ENCODE measurements at places on chromosomes 1 and 21.

DNA sequence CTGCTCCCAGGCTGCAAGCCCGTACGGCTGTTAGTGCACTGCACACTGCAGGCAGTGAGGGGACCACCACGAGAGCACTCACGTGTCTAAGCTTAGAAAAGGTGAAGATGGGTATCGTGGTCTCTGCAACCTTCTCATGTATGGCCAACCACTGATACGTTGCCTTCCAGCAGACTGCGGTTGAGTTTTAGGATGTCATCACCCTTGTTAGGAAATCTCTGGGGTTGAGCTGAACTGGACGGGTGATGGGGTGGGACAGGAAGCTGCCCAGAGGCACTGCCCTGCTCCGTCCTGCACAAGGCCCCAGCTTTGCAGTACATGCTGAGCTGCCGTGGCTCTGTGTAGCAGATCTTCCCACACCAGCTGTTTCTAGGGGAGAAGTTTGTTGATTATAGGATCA, 43.3 kb downstream of the FAAP20 start:
- no peak for DNase-seq

GRCh38 chr1:71809085-71809484, 473.3 kb downstream of the NEGR1 start:
- no peak for DNase-seq

DNA sequence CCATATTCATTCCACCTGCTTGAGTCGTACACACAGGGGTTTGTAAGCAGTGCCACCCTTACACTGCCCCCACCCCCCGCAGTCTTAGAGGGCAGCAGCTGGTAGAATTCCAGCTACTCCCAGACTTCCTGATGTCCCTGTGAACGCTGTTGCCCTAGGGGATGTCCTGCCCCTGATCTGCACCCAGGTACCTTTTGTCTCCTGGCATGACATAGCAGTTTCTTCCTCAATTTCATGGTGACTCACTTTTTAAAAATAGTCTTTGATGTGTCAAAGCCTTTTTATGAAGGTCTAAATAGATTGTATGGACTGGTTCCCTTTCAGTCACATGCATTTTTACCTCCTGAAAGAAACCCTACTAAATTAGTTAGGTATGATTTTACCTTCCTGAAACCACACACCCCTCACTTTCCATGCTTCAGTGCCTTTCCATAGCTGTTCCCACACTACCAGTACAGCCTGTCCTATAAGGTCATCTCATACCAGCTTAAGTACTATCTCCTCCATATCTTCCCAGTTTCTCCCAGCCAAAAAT, 76.4 kb downstream of the ST3GAL3 start:
- no peak for DNase-seq

DNA sequence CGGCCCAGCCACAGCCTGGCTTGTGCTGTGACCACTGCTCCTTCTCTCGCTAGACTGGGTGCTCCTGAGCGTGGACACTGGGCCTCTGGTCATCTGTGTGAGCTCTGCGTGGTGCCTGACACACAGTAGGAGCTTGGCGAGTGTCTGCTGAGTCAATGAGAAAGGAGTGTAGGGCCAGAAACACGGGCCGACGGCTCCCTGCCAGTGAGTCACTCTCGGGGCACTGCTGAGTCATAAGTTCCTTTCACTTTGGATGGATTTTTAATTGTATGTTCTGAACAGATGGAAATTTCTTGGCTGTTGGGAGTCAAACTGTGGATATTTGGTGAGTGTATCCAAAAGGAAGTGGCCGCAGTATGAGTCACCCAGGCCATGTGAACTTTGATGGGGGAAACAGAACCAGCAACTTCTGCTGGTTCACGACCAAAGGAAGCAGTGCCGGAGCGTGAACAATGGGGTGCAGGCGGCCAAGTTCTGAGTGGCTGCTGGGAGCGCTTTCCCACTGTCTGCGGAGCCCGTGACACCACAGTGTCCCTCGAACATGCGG, 41.0 kb upstream of the COL18A1 start:
- no peak for DNase-seq

- DNase-seq = no peak
These were observed 234.7 kb downstream of the TOMM20 start for GRCh38 chr1:234893725-234894630.

DNA sequence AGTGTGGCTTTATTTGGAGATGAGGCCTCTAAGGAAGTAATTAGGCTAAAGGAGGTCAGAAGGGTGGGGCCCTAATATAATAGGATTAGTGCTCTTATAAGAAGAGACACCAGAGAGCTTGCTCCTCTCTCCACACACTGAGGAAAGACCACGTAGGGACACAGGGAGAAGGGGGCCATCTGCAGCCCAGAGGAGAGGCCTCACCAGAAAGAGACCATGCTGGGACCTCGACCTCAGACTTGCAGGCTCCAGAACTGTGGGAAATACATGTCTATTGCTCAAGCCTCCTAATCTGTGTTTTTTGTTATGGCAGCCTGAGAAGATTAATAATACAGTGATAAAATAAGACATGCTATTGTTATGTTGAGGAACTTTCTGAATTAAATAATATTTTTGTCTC, 8.3 kb downstream of the RCAN1 start:
- no peak for DNase-seq

GRCh38 chr1:166999500-167000055, 10.5 kb downstream of the MAEL start:
- no peak for DNase-seq

DNA sequence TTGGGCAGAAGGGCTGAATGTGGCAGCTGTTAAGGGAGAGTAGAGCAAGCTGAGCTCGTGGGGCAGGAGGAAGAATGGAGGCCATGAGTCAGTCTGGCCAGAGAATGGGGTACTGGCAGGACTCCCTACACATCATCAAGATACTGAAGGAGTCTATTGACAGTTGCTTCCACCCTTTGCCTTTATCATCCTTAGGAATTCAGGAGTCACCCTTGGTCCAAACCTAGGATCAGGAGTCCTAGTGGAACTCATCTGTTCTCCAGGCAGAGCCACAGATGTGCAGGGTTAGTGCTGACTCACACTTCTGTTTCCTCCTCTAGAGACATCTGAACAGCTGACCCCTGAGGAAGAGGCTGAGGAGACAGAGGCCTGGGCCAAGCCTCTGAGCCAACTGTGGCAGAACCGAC, 18.7 kb upstream of the ST3GAL3 start:
- DNase-seq = no peak

DNA sequence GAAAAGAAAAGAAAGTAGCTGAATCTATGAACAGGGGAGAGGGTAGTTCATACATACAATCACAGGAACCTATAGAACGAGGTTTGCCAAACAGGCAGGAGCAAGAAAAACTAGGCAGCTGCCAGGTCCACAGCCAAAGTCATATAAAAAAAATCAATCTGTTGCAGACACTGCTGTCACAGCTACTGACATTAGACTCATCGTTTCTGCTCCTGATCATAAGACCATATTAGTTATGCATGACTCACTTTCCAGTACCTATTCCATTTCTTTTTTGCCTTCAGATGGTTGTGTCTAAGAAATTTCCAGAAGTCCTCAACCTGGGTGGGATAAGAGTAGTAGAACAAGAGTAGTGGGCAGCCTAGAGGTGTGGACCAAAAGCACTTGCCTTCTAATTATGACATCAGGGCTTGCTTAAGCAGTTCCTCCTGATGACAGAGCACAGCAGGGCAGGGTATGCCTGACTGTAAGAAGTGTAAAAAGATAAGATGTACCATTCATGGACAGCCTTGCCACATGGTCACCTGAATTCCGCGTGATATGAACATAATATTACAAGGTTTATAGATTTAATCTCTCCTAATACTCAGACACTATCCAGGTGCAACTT, 323.2 kb upstream of the SGIP1 start:
- DNase-seq = no peak

- DNase-seq = no peak
These were observed 156.7 kb downstream of the BRINP3 start for GRCh38 chr1:190320952-190321351.

DNA sequence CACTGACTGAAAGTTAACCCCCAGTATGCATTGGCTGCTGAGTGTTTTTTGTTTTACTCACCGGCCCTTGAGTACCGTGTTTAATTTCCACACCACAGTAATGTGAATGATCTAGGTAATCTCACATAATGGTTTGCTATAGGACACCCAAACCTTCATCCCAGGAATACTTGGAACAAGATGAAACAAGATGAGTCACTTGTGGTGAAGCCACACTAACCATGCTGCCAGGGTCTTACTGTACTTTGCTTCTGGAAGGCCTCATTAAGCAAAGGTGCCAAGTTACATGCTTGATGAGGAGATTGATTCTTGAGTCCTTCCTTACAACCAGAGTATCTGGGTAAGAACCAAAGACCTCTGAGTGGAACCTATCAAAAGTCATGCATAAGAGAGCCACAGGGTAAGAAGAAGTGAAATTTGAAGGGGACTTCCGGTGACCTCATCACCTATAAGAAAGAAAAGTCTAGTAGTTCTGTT, 163.3 kb downstream of the NRIP1 start:
- no peak for DNase-seq

DNA sequence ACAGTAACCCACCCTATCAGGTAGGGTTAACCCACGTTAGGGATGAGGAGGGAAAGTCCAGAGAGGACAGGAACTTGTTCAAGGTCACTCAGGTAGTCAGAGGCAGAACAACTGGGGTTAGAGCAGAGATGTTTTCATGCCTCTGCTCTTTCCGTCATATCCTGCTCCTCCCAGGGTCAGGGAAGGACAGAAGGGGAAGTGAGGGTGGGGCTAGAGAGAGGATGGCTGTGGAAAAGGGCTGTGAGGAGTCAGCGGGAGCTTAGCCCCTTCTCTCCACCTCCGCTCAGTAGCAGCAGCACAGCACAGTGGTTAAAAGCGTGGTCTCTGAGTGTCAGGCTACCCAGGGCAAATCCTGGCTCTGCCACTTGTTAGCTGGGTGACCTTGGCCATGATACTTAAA, 36.5 kb downstream of the DDX20 start:
- DNase-seq = no peak

- no peak for DNase-seq
These were observed 9.3 kb downstream of the F5 start for GRCh38 chr1:169576935-169577331.

DNA sequence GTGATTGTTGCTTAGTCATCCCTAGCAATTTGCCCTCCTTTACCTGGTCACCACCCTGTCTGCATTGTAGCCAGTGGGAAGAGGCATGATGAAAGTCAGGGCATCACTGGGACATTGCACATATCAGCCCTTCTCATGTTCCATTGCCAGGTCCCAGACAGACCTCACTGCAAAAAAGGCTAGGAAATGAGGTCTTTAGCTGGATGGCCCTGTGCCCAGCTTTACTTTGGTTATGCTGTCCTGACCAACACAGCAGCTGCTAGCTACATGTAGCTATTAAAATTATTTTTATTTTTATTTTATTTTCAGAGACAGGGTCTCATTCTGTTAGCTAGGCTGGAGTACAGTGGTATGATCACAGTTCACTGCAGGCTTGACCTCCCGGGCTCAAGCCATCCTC, 52.9 kb downstream of the TNN start:
- DNase-seq = no peak

- no peak for DNase-seq
These were observed 93.4 kb downstream of the PRDM16 start for GRCh38 chr1:3162322-3162882.

GRCh38 chr1:33446590-33446989, 15.7 kb upstream of the PHC2 start:
- DNase-seq = no peak

GRCh38 chr1:201427963-201428362, 6.4 kb upstream of the TNNI1 start:
- DNase-seq = no peak

- DNase-seq = no peak
These were observed 12.4 kb downstream of the HOOK1 start for GRCh38 chr1:59827055-59827643.

- DNase-seq = no peak
These were observed 18.8 kb downstream of the AGRN start for GRCh38 chr1:1038694-1039093.

DNA sequence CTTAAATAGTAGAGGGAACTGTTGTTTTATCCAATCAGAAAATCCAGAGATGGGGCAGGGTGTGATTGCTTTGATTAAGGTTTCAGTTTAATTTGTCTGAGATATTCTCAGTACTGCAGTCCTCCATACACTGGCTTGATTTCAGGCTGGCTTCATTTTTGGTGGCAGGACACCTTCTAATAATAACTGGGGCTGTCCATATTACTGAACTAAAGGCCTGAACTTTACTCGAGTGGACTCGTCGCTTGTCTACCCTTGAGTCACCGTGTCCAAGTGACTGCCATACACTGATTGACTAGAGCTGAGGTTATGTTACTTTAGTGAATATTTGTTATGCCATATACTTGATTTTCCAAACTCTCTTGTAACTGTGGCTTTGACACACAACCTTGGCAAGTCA, 228.8 kb downstream of the DNAH14 start:
- no peak for DNase-seq

DNA sequence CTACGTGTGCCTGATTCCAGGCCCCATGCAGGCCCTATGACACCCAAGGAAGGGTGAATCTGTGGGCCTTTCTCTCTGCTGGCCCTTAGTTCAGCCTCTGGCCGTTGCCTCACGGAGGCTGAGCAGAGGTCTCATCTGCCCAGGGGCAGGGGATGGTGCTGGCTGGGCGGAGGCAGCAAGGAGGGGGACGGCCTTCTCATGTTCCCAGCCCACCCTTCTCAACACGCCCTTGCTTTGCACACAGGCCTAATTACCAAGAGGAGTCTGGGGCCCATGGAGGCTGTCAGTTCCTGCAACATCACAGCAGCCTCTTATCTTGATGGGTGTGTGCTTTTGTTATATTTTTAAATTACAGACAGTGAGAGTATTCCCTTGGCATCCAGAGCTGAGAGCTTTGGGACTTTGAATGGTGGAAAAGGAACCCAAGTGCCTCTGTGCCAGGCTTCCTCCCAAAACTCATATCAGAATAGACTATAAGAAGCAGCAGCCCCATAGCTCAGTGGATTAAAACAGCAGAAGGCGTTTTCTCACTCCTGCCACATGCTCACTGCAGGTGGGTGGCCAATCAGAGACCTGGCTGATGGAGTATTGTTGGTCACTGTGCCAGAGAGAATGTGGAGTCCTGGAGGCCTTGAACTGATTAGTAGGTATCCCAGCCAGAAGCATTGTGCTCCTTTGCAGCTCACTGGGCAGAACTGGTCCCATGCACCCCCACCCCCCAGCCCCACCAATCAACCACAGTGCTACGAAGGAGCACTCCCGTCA, 164.9 kb downstream of the CAMTA1 start:
- DNase-seq = no peak

DNA sequence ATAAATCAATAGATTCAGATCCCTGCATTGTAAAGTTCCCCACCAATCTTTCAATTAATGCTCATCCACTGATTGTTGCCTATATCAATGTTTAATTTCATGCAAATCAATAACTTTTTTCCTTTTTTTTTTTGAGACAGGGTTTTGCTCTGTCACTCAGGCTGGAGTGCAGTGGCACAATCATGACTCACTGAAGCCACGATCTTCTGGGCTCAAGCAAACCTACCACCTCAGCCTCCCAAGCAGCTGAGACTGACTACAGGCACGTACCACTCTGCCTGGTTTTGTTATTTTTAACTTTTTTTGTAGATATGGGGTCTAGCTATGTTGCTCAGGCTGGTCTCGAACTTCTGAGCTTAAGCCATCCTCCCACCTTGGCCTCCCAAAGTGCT, 25.7 kb downstream of the DIO1 start:
- DNase-seq = no peak

Data from liver (tissue), 10 donors.